ENCODE measurements at places on chromosomes 3 and 15.

DNA sequence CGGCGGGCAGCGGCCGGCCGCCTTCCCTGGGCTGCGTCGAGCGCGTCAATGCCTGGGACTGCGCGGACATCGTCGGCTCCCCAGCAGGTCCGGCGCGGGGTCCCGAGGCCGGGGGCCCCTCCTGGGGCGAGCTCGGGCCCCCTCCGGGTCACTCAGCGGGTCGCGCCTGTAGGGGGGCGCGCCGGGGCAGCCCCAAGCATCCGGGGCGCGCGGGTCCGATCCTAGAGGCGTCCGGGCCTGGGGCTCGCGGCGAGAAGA lies 725 bp downstream of the TLE3 start:
- DNase-seq = no peak

DNA sequence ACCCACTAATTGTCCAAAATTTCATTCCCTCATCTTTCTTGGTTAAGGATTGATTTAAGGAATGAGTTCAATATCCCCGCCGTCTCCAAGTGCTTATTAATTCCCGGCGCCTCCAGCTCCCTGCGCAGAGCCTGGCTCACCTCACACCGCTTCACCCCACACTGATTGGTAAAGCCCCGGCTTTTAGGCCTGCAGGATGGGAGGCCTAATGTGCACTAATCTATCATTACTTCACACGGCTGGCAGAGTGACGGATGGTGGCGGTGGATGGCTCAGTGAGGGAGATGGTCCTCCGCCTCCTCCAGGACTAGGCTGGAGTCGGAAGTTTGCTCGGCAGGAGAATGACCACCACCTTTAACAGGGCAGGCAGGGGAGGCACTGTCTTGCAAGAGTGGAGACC lies 81.7 kb downstream of the MEGF11 start:
- no peak for DNase-seq

DNA sequence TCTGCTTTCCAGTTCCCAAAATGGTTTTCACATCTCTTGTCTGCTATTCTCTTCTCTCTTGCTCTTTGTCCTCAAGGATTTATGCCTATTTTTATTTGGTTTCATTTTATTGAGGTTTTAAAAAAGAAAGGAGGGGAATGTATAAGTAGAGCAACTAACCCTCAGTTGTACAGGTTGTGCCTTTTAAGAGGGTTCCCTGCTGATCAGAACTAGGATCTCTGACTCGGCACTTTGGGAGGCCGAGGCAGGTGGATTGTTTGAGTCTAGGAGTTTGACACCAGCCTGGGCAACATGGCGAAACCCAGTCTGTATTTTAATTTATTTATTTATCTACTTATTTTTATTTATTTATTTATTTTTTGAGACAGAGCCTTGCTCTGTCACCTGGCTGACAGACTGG lies 123.6 kb downstream of the ZNF609 start:
- no peak for DNase-seq

GRCh38 chr3:120203016-120203415 lies 82.0 kb downstream of the GPR156 start:
- peak; percentile 91 for DNase-seq

- no peak for DNase-seq
These were observed 387.9 kb downstream of the PYDC2 start for GRCh38 chr3:191848818-191849217.

DNA sequence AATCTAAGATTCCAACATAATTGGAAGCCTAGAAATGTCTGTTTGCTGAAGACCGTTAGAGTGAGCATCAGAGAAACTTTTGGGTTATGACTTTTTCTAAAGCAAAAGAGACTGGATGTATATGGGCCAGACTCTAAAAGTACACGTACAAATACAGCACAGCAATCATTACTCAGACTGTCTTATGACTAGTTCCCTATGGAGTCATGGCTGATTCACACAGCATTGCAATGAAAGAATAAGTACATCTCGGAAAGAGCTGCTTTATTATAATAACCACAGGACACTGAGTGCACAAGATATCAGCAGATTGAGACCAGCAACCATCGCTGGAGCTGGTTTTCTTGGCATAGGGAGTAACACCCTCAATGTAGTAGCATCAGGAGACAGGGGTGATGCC lies 618.6 kb downstream of the NLGN1 start:
- peak; percentile 49 for DNase-seq

DNA sequence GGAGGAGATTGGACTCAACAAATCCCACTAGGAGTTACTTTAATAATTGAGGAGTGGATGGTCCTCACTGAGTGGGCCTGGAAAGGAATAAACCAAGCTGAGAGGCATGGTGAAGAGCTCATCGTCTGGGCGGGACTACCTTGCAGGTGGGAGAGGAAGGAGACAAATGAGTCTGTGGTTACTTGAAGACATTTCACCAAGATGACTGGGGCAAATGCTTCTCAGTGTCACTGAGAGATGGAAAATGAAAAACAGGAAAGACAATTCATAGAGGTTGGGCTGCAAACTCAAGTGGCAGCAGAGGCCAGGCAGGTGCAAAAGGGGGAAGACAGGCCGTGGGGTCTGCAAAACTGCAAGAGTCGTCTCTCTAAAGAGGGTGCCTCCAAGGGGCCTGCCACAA lies 1.5 kb upstream of the ARHGAP31 start:
- DNase-seq = no peak

DNA sequence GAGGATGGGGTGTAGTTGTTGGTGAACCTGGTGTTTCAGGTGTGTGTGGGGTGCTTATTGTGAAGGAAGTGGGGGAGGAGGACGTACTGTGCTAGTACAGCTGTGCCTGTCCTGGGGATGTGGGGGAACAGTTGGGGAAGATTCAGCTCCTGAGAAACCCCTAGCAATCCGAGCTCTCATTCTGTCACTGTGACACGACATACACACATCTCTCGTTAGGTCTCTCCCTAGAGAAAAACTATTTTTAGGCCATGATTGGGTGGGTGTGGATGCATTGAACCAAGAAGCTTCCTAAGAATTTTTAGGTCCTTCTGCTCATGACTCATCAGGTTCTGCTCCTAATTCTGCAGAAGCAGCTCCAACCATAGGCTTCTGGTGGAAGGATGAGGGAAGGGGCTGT lies 54.3 kb downstream of the SLC30A4 start:
- DNase-seq = no peak

DNA sequence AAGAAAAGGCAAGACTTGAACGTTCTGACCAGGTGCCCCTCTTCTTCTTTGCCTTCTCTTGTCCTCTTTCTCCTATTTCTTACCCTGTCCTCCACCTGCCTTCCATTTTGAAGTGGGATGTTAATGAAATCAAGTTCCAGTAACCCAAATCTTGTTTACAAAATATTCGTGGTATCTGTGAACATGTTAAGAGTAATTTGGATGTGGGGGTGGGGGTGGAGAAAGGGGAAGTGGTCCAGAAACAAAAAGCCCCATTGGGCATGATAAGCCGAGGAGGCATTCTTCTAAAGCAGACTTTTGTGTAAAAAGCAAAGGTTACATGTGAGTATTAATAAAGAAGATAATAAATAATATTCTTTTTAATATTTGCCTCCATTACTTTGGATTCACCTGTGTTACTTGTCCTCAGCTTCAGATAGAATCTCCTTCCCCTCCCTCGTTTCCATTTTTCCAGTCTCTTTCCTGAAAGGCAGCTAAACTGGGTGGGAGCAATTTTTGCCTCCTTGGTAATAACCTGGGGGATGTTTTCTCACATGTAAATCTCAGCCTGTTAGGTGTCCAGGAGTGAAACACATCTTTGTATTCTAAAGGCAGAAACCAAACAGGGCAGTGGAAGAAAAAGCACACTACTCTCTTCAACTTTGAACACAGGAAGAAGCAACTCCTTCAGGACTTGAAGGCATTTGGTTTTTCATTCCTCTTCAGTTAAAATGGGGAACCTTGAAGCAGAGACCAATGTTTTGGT lies 3.2 kb downstream of the CHST2 start:
- peak; percentile 36 for DNase-seq

DNA sequence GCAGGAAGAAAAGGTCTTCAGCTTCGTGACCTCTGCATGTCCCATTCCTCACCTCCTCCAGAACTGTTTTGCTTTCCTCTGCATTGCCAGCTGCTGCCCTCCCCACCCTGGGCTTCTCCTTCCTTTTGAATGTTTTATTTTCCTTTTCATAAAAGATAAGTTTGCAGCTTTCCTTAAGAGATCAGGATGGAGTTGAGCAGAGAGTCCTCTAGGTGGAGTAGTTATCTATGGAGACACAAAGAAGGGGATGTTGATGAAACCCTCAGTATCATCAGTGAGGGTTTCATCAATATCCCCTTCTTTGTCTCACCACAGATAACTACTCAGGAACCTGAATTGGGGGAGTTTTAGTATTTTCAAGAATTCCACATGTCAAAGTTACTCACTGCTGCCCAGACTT lies 19.0 kb upstream of the SLC25A36 start:
- DNase-seq = peak; percentile 73

GRCh38 chr3:126101521-126101982 lies 17.6 kb upstream of the SLC41A3 start:
- no peak for DNase-seq

GRCh38 chr3:112338021-112338726 lies 5.2 kb downstream of the CD200 start:
- DNase-seq = no peak

- DNase-seq = no peak
These were observed 59.2 kb downstream of the SH3BP5 start for GRCh38 chr3:15273227-15273626.

GRCh38 chr15:36659917-36660316 lies 80.5 kb downstream of the CDIN1 start:
- DNase-seq = no peak

DNA sequence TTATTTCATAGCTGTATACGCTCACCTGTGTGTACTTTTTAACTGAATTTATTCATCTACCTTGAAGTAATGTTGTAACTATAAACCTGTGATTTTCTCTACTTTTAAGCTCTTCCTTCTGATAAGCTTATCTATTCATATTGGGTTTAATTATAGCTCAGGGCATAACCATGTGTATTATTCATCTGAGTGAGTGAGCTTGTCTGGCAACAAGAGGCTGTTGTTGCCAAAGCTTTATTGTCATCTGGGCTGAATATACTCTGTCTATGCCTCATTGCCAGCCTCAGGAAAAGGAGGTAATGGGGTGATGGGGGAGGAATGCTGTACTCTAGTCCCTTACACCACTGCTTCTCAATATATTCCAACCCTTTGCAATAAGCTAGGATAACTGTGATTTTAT lies 292.4 kb downstream of the UBE2E2 start:
- DNase-seq = peak; percentile 17

- no peak for DNase-seq
These were observed 285.0 kb downstream of the CLSTN2 start for GRCh38 chr3:140219923-140220452.

- no peak for DNase-seq
These were observed 544.9 kb downstream of the NSUN3 start for GRCh38 chr3:94607778-94608177.

- peak; percentile 63 for DNase-seq
These were observed 30.2 kb downstream of the EIF4E3 start for GRCh38 chr3:71695000-71695482.

DNA sequence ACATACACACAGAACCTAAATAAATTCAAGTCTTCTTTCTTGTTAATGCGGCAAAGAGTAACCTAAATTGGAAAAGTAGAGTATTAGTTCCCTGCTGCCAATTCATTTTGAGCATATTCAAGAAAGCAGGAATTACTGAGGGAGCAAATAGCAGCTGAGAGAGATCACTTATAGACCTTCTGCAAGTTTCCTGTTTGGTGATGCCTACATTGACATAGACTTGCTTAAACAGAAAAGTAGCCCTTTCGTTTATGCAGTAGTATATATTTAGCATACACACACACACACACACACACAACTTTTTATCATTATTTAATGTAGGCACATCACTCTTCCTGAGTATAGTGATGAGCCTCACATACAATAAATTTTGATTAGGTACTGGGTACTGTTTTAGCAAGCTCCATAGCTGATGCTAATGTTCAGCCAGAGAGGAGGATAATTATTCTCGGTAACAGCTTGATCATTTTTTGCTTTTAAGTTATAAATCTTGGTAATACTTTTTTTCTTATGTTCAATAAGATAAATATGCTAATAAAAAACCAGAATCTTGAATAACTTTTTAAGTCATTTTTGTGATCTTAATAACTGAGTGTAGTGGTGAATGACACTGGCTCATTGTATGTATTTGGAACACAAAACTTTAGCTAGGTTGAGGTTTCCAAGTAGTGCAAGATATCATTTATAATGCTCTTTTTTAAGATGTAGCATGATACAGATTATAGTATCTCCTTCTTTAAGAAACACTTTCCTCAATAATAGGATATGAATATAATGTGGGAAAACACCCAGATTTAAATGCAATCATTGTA lies 174.7 kb downstream of the MBNL1 start:
- DNase-seq = peak; percentile 37

GRCh38 chr15:72737723-72738122 lies 45.8 kb downstream of the ADPGK start:
- peak; percentile 15 for DNase-seq

- DNase-seq = no peak
These were observed 31.0 kb downstream of the EPHB3 start for GRCh38 chr3:184592371-184593219.

- DNase-seq = no peak
These were observed 610.2 kb downstream of the TBL1XR1 start for GRCh38 chr3:176587089-176587488.

- no peak for DNase-seq
These were observed 411.5 kb downstream of the RAP2B start for GRCh38 chr3:153573481-153573880.

- DNase-seq = no peak
These were observed 8.6 kb upstream of the CERS3 start for GRCh38 chr15:100537331-100537730.

DNA sequence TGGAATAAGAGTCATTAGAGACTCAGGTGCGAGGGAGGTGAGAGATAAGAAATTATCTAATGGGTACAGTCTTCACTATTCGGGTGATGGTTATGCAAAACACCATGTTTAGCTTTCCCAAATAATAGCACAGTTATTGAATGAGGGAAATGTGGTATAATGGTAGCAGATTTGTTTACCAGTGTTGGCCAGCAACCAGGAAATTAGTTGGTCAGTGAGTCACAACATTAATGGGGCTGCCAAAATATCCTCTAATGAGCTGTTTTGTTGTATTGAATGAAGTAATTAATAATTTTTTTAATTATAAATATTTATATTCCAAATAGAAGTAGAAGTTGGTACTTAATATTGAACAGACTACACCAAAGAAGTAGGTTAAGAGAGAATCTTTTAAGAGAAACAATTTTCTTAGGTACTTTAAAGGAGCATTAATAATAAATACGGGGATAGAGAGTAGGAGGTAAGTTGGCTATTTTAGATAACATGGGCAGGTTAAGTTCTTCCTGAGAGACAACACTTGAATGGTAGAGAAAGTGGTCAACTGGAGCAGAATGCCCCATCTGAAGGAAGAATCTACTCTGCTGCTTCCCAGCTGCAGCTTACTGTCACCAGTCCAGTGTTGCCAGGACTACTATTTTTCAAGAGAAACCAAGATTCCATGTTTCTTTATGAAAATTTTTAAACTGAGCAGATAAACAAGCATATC lies 218.8 kb downstream of the UBE2E2 start:
- no peak for DNase-seq
